Stimulated activated CD4-positive, alpha-beta T cell treated with anti-CD3 and anti-CD28 coated beads, Interleukin-1b, Interleukin-23, amount 100 ng/mL, for 24 hours (primary cell): ENCODE measurements at places on chromosomes 7 and 10.

DNA sequence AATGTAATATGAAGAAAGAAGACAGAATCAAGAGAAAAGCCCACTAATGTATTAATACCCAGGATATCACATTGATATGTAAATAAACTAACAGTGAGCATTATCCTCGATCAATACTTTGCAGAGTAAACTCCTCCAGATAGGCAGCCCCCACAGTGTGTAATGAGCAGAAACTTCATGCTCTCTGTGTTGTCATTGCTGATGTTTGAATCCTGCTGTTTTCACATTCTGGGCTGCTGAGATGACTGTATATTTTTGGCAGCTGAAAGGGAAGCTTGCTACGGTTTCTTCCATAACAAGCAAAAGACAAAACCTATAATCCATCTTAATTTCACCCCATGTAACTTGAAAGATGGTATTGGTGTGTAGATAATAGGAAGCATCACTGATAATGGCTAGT, 15.3 kb upstream of the THSD7A start:
- DNase-seq = no peak

GRCh38 chr7:137519181-137519691, 175.7 kb upstream of the PTN start:
- DNase-seq = no peak

DNA sequence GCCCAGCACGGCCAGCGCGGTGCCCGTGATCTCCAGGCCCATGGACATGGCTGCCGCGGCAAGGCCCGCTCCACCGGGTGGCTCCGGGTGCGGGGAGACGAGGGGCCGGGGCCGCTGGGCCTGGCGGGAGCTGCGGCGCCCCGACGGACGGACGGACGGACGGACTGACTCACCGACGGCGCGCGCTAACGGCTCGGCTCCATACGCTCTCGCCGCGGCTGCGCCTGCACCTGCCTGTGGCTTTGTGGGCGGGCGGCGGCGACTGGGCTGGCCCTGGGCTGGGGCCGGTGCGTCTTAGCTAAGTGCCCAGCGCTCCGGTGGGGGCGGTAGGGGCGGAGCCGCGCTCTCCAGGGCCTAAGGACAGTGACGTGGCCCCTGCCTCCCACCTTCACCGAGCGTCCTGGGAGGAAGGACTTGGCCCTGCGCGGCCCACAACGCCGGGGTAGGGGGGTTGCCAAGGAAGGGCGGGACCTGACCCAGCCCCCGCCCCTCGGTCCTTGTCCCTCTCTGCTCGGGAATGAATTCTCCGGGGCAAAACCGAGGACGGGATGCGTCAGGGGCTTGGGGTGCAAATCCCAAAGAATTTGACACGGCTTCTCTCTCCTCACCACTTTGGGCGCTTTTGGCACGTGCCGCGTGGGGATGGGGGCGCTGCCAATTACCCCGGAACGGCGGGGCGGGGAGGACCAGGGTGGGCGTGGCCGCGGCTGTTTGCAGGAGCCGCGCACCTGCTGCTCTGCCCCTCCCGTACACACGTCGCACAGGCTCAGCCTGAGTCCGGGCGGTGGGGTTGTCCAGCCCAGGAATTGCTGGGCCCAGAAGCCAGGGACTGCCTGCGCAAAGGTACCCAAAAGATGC, at the start of gene CLDN3:
TSS of gene CLDN3 (minus strand) at position 269 of the 858 bp plus-strand sequence. CDS start at position 48, 221 bp downstream.
- DNase-seq = no peak

GRCh38 chr7:155486783-155487508, 29.0 kb downstream of the EN2 start:
- DNase-seq = no peak

DNA sequence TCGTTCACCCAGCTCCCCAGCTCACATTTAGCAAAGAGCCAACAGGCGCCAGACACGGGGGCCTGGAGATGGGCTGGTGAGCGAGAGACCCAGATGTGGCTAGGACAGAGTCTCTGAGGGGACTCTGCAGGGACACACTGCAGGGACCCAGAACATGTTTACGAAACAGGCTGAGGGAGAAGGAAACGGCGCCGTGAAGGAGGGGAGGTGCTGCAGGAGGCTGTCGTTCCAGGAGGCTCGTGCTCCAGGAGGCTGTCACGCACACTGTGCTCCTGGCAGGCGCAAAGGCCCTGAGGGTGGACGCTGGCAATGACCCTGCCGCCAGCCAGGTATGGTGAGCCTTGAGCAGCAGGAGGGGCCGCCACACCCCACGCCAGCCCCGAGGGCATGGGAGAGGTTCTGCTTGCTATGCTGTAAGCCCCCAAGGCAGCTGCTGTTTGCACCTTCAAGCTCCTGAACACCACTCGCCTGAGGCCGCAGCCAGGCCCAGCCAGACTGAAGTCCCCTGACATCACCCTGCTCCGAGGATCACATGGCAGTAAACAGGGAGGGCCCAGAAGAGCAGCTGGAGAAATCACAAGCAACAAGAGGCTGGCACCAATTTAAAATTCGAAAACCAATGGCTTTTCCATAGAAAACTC, 27.3 kb downstream of the ADAP1 start:
- DNase-seq = no peak

GRCh38 chr10:82922755-82923154, 1047.8 kb downstream of the NRG3 start:
- no peak for DNase-seq

DNA sequence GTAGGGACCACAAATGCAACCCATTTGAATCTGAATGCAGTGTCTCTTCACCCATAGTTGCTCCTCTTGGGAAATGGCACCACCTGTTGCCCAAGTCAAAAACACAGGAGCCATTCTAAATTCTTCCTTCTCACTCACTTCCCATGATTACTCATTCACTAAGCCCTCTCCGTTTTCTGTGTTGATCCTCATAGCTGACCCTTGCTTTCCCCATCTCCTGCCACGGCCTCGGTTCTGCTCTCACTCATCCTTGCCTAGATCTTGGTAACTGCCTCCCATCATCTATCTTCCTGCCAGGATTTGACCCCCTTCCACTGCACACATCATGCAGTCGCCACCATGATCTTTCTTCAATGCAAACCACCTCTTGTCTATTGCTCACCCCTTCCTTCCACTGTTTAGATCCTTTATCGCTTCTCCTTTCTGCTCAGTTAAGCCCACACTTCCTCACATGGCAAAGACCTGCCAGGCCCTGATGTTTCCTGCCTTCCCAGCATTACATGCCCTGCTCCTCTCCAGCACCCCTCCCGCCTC, 19.0 kb upstream of the CPN1 start:
- no peak for DNase-seq

GRCh38 chr10:34109952-34110702, 705.0 kb downstream of the PARD3 start:
- no peak for DNase-seq

GRCh38 chr10:122085423-122085911, 96.5 kb downstream of the TACC2 start:
- DNase-seq = no peak

- DNase-seq = no peak
These were observed 859.8 kb downstream of the LRMDA start for GRCh38 chr10:76291175-76291574.

DNA sequence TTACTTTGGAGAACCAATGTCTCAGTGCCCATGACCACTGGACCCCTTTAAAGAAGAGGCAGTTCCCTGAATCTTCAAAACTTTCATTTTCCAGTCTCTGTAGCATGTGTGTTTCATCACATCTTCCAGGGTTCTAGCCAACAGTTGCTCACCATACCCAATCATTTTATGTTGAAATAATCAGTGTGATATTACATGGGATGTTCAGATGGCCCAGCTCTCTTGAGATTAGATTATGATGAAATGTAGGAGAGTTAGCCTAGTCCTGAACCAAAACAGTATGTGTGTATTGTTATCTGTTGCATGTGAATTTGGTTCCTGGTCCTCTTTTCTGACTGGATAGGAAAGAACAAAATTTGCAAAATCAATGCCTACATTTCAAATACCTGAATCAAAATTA, 144.5 kb downstream of the ANKRD7 start:
- no peak for DNase-seq

GRCh38 chr10:93816123-93816747, 58.5 kb downstream of the LGI1 start:
- DNase-seq = peak; percentile 5

- DNase-seq = no peak
These were observed 27.9 kb downstream of the ADCYAP1R1 start for GRCh38 chr7:31079824-31080511.

DNA sequence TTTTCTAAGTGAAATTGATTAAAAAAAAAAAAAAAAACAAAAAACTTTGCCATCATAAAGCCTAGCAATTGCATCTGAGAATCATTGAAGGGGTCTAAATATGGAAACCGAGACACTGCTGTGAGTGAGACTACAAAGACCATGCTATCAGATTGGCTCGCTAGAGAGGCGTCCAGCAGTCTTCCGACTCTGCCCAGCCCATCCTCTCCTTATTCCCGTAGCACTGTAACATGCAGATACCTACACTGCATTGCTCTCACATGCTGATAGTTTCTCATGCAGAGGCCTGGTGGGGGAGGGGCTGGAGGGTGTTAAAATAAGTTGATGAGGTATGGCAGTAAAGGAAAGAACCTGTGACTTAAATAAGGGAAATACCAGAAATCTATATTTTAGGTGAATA, 130.7 kb downstream of the NRF1 start:
- DNase-seq = no peak

GRCh38 chr7:157567666-157568065, 230.9 kb downstream of the DNAJB6 start:
- DNase-seq = no peak

DNA sequence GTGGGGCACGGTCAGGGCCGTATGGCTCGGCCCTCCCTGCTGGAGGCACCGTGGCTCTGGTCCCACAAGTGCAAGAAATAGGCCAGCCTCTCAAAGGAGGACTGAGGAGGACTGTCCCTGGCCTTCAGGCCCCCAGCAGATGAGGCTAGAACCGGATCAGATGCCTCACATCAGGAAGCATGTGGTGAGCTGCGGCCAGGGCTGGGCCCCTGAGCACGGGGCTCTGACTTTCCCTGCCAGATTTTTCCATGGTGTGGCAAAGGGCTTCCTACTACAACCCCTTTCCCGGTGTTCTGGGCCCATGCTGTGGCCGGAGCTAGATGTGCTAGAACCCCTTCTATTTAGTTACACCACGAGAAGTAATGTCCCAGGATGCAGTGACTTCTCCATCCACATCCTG, 100.4 kb downstream of the TCERG1L start:
- DNase-seq = no peak

DNA sequence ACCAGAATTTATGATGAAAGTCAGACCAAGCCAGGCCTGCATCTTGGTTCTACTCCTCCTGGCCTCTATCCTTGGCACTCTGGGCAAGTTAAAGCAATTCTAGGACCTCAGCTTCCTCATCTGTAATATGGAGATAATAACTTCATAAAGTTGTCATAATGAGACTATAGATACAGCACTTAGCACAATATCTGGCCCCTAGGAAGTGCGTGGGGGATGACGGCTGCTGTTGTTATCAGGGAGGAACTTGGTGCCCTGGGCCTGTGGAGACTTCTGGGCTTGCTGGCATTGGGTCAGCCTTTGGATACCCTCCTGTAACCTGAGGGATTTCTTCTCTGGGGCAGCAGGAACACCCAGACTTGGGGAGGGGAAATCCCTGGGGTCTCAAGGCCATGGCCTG, 27.6 kb downstream of the PFKFB3 start:
- no peak for DNase-seq

GRCh38 chr10:101745074-101745696, 30.7 kb downstream of the FGF8 start:
- no peak for DNase-seq

DNA sequence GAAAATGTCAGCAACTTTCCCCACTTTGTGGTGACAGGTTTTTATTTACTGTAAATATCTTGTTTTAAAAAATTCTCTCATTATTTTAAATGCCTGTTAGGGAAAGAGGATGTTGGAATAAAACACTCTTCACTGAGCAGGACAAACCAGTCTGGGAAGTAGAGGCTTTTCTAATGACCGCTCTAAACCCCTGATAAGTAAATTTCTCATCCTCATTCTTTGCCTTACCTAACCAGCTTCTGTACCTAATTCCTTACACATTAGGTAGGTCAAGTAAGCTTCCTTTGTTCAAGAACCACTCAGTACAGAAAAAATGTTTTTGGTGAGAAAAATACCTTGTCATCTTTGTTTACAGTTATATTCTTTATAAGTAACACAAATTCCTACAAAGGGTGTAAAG, 143.6 kb downstream of the GPR85 start:
- no peak for DNase-seq

- DNase-seq = no peak
These were observed 30.7 kb downstream of the FAM13C start for GRCh38 chr10:59331661-59332060.

- no peak for DNase-seq
These were observed 76.6 kb downstream of the AMPH start for GRCh38 chr7:38554586-38554985.

- no peak for DNase-seq
These were observed 31.3 kb upstream of the GDI2 start for GRCh38 chr10:5844345-5845055.

DNA sequence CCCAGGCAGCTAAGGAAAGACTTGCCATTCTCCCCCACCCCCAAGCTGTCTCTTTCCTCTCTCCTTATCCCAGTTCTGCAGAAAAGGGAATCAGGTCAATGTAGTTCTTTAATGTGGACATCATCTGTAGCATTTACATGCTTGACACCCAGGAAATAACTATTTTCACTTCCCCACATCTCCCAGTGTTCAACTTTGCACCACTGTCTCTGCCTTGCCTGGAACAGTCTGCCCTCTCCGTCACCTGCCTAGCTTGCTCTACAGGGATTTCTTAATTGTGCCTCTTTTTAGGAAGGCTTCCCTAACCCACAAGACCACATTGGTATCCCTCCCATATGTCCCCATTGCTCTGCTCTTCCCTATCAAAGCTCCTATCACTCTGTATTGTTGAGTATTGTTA, 45.9 kb upstream of the TOMM7 start:
- DNase-seq = no peak

DNA sequence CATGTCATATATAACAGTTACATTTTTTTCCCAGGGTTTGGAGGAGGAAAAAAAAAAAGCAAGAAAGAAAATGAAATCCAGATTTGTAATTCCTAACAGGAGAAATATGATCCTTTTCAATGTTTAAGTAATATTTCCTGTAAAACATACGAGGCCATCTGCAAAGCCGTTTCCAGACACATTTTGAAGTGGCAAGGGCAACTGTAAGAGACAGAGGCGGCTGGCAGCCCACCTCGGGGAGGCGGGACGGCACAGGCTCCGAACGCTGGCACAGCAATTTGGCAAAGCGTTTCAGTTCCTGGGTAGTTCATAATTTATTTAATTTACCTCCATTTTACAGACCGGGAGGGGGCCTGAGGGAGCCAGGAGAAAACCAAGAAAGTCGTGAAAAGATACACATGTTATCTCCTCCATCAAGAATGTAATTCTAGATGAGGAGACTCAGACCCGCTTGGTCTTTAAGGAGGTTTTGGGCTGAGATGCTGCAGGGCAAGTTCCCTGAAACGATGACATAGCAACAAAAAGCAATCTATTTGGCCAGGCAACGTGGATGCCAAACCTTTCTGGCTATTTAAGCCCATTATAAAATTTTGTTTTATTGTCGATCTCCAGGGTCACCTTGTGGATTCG, 448.5 kb upstream of the MKI67 start:
- no peak for DNase-seq

GRCh38 chr10:118017071-118017740, 29.5 kb downstream of the RAB11FIP2 start:
- no peak for DNase-seq

- DNase-seq = no peak
These were observed 121.7 kb upstream of the RSU1 start for GRCh38 chr10:16938952-16939351.
